ENCODE measurements at places on chromosomes 2 and 18.

GRCh38 chr2:45570671-45571334 is 40.3 kb downstream of the SRBD1 start:
- DNase-seq = no peak

DNA sequence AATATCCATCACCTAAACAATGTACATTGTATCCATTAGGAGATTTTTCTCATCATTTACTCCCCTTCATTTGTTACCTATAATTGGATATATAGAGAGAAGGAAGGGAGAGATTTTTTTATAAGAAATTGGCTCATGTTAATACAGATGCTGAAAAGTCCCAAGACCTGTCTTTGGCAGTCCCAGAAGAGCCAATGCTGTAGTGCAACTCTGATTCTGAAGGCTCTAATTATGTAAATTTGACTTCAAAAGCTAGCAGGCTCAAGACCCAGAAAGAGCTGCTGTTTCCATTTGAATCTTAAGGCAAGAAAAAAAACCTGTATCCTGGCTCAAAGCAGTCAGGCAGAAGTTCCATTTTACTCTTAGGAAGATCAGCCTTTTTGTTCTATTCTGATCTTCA is 1245.5 kb upstream of the FAM98A start:
- DNase-seq = no peak

- no peak for DNase-seq
These were observed 234.4 kb upstream of the RGPD4 start for GRCh38 chr2:107592280-107592624.

DNA sequence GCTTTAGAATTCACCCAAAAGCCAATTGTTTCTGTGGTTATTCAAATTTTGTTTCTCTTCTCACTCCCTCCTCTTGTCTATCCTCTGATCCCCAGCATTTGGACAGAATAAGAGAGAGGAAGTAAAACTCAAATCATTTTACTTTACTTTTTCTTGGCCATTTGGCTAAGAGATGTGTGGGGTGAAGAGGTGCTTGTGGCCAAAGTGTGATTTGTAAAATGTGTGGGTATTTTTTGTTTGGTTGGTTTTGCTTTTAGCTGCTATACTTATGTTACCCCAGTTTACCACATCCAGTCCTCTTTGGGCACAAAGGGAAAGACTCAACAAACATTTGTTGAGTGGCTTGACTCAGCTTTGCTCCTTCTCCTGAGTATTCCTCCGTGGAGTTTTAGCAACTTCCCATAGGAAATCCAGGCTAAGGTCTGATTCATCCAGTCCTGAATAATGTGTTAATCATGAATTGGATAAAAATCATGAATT is 109.1 kb upstream of the CYP1B1 start:
- no peak for DNase-seq

DNA sequence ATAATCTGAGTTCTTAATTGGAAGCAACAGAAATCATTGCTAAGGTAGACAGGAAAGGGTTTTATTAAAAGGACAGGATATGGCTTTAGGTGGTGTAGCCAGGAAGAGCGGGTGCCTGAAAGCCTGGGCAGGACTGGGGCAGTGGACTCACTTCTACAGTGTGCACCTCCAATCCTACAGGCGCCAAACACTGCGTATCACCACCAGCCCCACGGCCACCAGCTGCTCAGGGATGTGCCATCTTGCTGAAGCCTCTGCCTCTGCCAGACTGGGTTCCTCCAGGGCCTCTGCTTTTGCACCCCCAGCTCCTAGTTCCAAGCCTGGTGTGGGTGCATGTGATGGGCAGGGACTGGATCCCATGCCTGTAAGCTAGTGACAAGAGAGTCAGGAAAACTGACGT is 29.7 kb upstream of the DPYSL5 start:
- no peak for DNase-seq

GRCh38 chr2:13583609-13584008 is 866.9 kb downstream of the TRIB2 start:
- no peak for DNase-seq

DNA sequence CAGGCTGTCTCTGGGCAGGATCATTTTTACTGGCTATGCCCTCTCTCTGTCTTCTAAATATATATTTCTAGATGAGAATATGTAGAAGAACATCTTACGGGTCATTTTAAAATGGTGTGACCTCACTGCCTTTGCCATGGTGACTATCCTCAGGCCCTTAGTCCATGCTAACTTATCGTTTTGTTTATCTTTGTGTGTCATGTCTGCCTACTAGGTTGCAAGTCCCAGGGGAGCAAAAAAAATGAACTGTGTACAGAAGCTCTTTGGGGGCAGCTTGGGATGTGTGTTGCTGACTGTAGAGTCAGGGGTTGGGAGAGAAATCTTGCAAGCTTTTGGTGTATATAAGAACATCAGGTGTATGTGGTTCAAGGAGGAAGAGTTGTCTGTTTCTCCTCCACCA is 11.0 kb downstream of the CPSF3 start:
- no peak for DNase-seq

- no peak for DNase-seq
These were observed 304.0 kb upstream of the REG3G start for GRCh38 chr2:78721355-78722033.

- no peak for DNase-seq
These were observed 209.1 kb upstream of the ID2 start for GRCh38 chr2:8472545-8473323.

DNA sequence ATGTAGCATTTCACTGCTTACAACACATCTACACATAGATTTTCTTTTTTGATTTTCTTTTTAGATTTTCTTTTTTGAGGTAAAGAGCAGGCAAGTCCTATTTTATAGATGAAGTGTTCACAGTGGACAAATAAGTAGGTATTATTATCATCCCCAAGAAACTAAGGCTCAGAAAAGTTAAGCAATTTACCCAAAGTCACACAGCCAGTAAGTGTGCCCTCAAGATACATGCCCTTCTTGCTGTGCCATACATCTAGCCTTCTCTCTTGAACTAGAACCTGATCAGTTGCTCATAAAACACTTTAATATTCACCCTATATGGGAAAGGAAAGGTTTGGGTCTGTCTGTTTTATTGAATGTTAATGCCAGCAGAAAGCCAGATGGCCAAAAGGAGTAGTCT is 50.3 kb downstream of the DAPL1 start:
- no peak for DNase-seq

All from stimulated activated CD4-positive, alpha-beta T cell treated with anti-CD3 and anti-CD28 coated beads, Interleukin-4, amount 100 ng/mL, for 24 hours (primary cell).